8988T (cell line): ENCODE measurements at places on chromosomes 7 and 10.

GRCh38 chr10:95290461-95291364, at the start of gene PDLIM1:
TSS of gene PDLIM1 (minus strand) at chr10:95291003. CDS start at chr10:95290915, 88 bp downstream.
- peak; percentile 83 for DNase-seq

DNA sequence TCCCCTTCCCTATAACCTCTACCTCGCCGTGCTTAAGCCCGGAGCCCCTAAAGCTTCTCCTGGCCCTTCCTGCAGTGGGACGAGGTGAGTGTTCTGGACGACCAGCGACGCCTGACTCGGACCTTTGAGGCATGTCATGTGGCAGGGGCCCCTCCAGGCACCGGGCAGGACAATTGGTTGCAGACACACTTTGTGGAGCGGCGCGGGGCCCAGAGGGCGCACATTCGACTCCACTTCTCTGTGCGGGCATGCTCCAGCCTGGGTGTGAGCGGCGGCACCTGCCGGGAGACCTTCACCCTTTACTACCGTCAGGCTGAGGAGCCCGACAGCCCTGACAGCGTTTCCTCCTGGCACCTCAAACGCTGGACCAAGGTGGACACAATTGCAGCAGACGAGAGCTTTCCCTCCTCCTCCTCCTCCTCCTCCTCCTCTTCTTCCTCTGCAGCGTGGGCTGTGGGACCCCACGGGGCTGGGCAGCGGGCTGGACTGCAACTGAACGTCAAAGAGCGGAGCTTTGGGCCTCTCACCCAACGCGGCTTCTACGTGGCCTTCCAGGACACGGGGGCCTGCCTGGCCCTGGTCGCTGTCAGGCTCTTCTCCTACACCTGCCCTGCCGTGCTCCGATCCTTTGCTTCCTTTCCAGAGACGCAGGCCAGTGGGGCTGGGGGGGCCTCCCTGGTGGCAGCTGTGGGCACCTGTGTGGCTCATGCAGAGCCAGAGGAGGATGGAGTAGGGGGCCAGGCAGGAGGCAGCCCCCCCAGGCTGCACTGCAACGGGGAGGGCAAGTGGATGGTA, 9.2 kb downstream of the EPHB6 start:
- DNase-seq, result no peak

GRCh38 chr10:45408421-45409319, 34.7 kb downstream of the ALOX5 start:
- DNase-seq, result no peak

- DNase-seq, result no peak
These were observed 272.4 kb upstream of the CELF2 start for GRCh38 chr10:10745291-10745690.

GRCh38 chr10:124672181-124672638, 72.0 kb downstream of the FAM53B start:
- no peak for DNase-seq

- DNase-seq, result no peak
These were observed 19.4 kb downstream of the MKLN1 start for GRCh38 chr7:131346885-131347592.

- no peak for DNase-seq
These were observed 4.5 kb downstream of the EIF4H start for GRCh38 chr7:74178632-74179031.
